ENCODE measurements at places on chromosomes 2 and 18.

DNA sequence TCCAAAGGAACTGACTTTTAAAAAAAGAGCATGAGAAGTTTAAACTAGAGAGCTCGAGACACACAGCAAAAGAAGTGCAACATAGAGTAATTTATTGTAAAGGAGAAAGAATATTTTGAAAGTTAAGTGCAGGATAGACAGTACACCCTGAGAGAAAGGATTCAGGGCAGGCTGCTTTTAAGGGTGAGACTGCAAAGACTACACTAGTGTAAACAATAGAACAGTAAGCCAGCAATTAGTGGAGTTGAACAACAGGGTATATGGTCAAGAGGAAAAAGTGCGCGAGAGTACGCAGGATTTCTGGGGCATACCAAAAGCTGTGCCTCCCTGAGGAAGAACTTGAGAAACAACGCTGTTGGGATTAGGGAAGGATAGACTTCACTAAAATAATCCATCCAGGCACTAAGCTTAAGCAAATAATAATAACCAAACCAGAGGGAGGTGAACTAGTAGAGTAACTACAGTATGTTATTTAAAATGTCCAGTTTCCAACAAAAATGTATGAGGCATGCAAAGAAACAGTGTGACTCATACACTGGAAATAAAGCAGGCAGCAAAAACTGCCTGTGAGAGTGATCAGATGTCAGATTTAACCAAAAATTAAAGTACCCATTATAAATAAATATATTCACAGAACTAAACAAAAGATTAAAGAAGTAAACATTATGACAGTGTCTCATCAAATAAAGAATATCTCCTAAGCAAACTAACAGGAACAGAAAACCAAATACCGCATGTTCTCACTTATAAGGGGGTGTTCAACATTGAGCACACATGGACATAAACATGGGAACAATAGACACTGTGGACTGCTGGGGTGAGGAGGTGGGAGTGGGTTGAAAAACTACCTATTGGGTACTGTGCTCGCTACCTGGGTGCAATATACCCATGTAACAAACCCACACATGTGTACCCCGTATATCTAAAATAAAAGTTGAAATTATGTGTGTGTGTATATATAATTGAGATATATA lies 40.5 kb upstream of the EMILIN2 start:
- no peak for DNase-seq

DNA sequence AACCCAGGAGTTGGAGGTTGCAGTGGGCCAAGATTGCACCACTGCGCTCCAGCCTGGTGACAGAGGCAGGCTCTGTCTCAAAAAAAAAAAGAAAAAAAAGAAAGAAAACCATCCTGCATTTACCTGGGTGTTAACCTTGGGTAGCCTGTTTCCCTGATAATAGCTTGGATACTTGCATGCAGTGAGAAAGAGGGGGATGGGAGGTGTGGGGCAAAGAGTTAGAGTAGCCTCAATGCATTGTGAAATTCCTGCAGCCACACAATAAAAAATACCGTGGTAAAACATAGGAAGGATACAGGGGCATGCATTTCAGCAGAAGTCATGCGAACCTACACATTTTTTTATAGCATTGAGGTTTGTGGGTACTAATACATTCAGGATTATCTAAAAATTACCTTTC lies 76.6 kb upstream of the ZNF516 start:
- DNase-seq = no peak

- no peak for DNase-seq
Observed at GRCh38 chr2:106020032-106020431, 174.1 kb downstream of the UXS1 start.

DNA sequence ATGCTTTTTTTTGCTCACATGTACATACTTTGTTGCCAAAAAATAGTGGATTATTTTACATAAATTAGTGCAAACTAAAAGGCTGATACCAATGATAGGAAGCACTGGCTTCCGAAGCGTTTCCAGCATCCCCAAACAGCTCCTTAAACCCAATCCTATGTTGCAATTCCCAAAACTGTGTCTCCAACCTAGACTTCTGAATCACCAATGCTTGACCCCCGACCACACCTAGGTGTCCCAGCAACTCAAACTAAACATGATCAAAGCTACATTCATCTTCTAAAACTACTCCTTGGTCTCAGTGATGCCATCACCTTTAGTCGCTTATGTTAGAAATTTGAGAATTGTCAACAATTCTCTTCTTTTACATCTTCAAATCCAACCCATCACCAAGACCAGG lies 13.4 kb downstream of the ATP8B1 start:
- no peak for DNase-seq

Data from inflammatory macrophage treated with lipopolysaccharide for 1 hour (primary cell).